ENCODE measurements at places on chromosomes 5 and 9.

DNA sequence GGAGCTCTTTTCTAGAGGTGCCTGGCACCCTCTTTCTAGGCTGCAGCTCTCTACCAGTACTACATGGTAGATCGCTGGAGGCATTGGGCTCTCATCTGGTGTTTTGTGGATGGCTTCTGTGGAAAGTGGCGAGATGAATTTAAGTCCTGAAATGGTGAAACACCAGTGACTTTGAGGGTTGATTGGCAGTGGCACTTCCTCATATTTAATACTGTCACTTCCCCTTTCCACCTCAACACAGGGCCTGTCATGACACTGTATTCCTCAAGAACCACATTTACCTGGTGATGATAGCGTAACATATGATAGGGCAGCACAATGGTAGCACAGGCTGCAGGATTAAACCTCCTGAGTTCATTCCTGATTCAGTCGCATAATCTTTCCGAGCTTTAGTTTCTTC, 132.1 kb downstream of the KDM4C start:
- DNase-seq = no peak

DNA sequence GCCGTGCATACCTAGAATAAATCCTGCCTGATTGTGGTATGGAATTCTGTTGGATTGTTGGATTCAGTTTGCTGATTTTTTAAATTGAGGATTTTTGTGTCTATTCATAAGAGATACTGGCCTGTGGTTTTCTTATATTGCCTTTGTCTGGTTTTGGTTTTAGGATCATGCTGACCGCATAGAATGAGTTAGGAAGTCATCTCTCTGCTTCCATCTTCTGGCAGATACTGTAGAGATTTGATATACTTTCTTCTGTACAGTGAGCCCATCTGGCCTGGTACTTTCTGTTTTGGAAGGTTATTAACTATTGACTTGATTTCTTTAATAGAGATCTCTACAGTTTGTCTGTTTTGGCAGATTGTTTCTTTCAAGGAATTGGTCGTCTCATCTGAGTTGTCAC, 14.7 kb downstream of the CEP72 start:
- no peak for DNase-seq

DNA sequence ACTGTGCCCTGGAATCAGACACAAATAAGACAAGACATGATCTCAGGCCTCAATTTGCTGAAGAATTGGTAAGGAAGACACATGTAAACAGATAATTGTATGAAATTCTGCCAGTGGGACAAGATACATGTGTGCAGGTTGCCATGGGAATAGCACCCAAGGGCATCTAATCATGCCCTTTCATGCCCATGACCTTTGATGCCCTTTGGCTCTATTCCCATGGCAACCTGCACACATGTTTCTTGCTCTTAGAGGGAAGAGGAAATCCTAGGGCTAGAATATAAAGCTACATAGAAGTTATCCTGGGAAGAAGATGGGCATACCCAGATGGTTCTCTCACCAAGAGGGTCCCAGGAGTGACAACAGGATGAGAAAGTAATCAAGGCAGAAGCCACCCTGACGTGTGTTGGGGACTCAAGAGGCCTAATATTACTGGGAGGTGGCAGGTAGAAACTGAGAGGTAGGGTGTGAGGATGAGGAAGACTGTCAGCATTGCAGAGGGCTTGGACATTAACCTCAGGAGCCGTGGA, 34.4 kb downstream of the P4HA2 start:
- no peak for DNase-seq

DNA sequence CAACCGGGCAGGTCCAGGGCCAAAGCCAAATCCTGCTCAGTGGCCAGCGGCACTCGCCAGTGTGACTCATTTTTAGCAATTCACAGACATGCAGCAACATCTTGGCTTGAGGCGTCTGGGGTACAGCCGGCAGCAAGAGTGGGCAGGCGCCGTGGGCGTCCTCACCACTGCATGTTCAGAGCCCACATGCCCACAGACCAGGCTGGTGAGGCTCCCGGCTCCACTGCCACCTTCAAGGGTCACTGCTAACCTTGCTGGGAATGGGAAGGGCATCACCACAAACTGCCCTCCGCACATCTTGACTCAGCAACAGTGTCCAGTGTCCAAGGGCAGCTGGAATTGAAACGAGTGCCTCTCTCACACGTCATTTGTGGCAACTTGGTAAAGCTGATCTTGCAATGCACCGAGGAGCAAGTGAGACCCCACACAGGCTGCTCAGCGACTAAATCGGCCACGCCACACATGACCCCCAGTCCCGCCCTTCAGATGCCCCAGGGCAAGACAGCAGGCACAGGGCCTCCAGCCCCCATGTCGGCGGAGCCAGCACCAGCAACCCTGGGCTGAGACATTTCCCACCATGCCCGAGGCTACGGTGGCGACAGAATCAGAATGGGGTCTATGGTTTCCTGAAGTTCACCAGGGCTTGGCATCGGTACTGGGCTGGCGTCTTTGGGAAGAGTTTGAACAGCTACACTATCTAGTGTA, 140.3 kb downstream of the ROR2 start:
- no peak for DNase-seq

GRCh38 chr5:78887384-78888118, 97.6 kb downstream of the ARSB start:
- no peak for DNase-seq

GRCh38 chr9:33676746-33677505, 118.4 kb upstream of the PRSS3 start:
- DNase-seq = peak; percentile 63

- peak; percentile 51 for DNase-seq
Observed at GRCh38 chr5:6583049-6583880, 49.6 kb downstream of the NSUN2 start.

DNA sequence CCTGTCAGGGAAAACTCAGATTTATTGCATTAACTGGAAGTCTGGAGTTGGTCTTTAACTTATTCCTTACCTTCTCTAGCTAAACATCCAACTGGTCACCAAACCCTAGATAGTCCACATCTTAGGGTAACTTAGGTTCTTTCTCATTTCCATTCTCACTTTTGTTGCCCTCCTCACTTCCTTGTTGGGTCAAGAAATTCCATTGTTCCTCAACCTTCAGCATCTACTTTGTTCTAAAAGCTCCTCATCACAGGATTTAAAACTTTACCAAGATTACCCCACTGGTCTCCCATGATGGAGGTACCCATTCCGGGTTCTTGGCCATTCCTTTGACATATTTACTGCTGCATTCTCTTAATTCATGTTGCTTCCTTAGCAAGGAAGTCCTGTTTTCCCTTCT, 32.1 kb downstream of the PTTG1 start:
- DNase-seq = no peak

GRCh38 chr9:134370638-134371037, 44.4 kb downstream of the RXRA start:
- DNase-seq = no peak

GRCh38 chr5:132641241-132641723, 16.7 kb upstream of the IL13 start:
- DNase-seq = no peak

GRCh38 chr5:111509119-111509518, 3.2 kb downstream of the STARD4 start:
- DNase-seq = no peak

DNA sequence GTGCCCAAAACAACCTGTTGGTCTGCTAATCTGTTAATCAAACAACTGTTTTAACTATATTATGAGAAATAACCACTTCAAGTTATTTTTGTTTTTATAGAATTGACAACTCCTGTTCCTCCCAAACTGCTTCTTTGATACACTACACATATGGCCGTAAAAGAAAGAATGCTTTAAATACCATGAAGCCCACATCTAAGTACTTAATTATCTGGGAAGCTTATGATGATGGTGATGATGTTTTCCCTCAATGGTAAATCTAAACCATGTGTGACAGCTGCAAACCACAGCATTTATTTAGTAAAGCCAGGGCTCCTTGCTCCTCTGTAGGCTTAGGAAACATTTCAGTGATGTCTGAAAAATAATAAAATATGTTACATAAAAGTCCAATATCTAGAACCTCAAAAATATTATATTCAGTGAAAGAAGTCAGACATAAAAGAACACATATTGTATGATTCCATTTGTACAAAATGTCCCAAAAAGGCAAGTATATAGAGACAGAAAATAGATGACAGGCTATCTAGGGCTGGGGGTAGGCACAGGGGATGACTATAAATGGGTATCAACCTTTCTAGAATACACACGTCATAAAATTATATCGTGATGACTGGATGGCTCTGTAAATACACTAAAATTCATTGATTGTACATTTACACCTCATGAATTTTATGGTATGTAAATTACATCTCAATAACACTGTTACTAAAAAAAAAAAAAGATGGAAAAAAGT, 154.1 kb downstream of the EFNA5 start:
- DNase-seq = no peak

- peak; percentile 5 for DNase-seq
Observed at GRCh38 chr5:138565100-138565821, 9.9 kb downstream of the HSPA9 start.

DNA sequence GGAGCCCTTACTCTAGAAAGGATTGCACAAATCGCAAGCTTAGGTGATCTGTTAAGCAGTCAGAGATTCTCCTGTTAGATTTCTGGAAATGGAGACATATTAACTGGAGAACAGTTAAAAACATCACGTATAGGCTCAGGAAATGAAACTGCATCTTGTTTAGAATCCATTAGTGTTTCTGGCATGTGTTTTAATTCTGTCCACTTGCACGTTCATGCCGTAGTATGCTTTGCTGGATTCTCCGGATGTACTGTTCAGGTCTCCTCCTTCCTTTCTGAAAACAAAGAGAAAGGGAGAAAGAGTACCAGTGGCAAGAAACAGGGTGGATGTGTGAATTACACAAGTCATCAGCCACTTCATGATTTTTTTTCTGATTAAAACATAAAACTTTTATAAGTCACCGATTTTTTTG, 2.5 kb upstream of the RGMB start:
- DNase-seq = no peak

DNA sequence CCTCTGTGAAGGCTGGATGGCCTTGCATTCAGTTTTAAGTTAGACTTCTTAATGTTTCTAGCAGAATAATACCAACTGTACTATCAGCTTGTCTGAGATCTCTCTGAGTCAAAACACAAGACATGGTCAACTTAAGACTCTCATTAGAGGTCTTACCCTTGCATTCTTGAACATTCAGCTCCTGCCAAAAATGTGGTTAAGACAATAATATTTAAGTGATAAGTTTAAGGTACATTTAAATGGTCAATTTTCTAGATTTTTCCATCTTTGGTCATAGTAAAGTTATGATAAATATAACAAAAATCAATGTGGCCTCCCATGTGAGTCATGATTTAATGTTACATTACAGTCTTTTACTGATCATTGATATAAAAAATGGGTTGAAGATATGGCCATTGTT, 75.0 kb downstream of the NR2F1 start:
- DNase-seq = no peak

- DNase-seq = no peak
Observed at GRCh38 chr9:77224746-77225312, 47.5 kb downstream of the VPS13A start.

- peak; percentile 76 for DNase-seq
Observed at GRCh38 chr5:6820851-6821479, 107.7 kb downstream of the TENT4A start.

DNA sequence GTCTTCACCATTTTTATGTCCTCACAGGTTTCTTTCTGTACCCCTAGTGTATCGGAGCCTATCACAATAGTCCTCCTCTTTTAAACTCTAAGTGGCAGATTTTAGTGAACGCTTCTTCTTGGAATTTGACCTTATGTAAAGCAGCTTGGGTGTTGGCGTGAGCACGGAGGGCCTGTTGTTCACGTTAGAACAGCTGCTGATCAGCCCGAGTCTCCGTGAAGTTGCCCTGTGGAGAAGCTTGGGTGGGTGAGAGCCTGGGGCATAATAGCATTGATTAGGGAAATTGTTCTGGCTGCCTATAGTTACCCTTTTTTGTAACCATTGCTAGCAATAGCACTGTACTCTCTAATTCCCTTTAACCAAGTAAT, 167.0 kb upstream of the OTULINL start:
- DNase-seq = no peak

- peak; percentile 43 for DNase-seq
Observed at GRCh38 chr5:138649775-138650174, 74.6 kb upstream of the HSPA9 start.

DNA sequence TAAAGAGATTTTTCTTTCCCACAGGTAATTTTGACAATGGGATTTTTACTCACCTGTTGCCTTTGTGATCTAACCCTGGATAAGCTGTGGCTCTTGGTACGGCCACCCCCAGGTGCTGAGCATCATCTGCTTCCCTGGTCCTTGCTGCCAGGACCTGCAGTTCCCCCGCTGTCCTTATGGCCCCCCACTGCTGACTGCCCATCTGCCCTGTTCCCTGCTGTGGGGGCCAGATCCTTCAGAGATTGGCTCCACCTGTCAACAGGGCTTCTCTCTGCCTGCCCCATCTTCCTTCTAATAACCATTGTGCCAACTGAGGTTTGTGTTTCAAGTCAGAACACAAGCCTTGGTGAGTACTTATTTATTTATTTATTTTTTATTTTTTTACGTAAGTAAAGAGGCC, 183.3 kb downstream of the MAPKAP1 start:
- DNase-seq = no peak

GRCh38 chr5:1655496-1656270, 131.9 kb upstream of the LPCAT1 start:
- DNase-seq = peak; percentile 27

DNA sequence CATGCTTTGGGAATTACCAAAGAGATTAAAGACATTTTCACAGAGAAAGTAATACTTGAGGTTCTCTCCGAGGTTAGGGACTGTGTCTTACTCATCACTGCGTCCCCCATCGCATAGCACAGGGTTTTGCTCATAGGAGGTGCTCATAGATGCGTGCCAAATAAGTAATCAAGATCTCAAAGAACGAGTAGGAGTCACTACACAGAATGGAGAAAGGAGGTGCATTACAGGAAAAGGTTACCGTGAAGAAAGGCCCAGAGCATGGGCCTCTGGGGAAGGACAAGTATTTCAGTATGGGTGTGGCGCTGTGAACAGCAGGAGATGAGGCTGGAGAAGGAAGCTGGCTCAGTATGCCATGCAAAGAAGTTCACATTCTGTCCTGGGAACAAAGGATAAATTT, 182.4 kb downstream of the ACTL7B start:
- DNase-seq = no peak

GRCh38 chr5:132224716-132225115, 2.9 kb downstream of the P4HA2 start:
- DNase-seq = no peak

DNA sequence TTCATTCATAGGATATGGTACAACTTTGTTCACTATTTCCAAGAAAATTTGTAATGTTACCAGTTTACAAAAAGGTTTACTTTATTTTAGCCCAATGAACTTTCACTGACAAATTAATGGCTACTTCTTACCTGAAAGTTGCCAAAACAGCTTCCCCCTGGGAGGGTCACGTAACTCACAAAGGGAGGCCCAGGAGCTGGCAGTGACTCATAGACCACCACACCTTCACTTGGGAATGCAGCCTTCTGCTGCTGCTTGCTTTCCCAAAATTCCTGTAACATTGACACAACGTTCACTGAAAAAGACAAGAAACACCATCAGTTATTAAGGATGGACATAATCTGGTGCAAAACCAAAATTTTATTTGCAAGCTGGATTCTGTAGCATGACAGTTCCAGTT, 18.1 kb downstream of the LIX1 start:
- DNase-seq = peak; percentile 41

DNA sequence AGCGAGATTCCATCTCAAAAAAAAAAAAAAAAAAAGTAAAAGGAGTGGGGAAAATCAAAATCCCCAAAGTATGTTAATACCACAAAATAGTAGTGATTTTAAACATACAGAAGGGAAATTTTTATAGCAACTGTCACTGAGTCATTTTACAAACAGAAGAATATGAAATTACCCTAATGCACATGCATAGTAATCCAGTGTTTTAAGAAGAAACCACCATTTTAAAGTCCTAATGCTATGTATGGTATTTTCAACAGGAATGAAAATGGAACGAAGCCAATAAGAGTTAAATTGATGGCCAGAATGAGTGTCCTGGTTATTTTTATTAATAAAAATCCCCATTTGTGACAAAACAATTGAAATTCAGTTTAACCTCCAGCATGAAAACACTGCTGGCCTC, 26.7 kb upstream of the NXNL2 start:
- no peak for DNase-seq
